HS-27A (cell line): ENCODE measurements at places on chromosomes 3 and 15.

DNA sequence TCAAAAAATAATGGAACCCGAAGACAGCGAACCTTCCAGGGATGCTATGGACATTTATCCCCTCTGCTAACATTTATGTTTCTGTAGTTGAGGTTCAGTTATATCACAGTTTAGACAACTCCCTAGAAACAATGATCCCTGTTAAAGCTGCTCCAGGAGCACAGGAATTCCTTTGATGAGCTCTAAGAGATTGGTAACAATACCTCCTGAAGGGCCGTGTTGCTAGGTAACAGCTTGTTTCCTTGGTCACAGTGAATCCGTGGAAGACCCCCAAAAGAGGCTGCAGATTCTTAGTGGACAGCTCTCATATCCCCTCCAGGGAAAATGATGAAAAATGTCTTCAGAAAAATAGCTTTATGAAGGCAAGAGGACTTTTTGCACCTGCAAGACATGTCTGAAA is 160.2 kb downstream of the SERPINI1 start:
- DNase-seq = no peak

- DNase-seq = no peak
These were observed 353.1 kb upstream of the BCHE start for GRCh38 chr3:166190360-166190759.

DNA sequence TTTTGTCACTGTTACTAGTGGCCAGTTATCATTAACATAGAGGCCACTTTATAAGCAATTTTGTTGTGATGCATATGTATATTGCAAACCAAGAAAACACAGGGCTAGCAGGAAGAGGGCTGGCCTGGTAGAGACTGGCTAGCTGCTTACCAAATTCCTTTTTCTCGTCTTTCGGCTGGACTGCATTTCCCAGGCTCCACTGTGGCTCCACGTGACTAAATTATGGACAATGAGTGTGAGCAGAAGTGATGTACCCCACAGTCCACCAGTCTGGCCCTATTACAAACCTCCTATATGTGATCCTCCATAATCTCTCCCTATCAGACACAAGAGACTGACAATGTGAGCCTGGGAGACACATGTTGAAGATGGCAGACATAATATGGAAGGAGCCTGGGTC is 257.0 kb downstream of the MFSD1 start:
- DNase-seq = no peak

- DNase-seq = no peak
These were observed 80.8 kb upstream of the DPH6 start for GRCh38 chr15:35626571-35627318.

- DNase-seq = no peak
These were observed 150.8 kb downstream of the TMEM108 start for GRCh38 chr3:133188996-133189395.

GRCh38 chr3:172312001-172312400 is 136.3 kb downstream of the GHSR start:
- no peak for DNase-seq

DNA sequence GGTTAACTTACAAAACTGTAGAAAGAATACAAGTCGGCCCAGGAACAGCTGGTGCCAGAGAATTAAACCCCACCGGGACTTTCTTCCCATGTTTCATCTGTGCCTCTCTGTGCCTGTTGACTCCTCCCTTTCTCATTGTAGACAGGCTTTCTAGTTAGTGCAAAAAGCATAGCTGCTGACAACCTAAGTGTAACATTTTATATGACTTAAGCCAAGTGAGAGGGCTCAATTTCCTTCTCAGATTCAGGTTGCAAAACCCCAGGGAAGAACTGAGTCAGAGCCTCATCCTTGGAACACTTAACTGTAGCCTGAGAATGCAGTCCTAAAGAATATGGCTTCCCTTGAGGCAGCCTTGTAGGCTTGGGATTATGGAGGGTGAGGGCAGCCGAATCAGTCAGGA is 302.5 kb upstream of the AZI2 start:
- no peak for DNase-seq

DNA sequence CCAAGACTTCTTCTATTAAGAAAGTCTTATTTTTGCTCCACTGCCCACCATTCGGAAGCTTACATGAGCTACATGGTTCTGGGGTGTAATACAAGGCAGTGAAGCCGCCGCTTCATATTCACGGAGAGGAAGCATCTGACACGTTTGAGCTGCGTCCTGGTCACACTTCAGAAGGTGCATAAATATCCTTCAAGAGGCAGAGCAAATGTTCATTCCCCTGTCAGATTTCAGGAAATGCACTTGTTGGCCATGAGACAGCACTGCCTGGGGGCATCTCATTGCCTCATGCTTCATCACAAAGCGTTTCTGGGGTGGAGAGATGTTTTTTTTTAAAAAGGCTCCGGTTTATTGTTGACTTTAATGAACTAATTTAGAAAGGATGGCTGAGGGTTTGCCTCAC is 119.9 kb downstream of the CADPS start:
- DNase-seq = no peak
